Activated CD4-positive, alpha-beta memory T cell treated with anti-CD3 and anti-CD28 coated beads for 36 hours (primary cell): ENCODE measurements at places on chromosomes 11 and 22. TPM values are rescaled to one million over a fixed set of nuclear protein-coding genes. Genes with fewer than 3 reads are reported as not detected.

DNA sequence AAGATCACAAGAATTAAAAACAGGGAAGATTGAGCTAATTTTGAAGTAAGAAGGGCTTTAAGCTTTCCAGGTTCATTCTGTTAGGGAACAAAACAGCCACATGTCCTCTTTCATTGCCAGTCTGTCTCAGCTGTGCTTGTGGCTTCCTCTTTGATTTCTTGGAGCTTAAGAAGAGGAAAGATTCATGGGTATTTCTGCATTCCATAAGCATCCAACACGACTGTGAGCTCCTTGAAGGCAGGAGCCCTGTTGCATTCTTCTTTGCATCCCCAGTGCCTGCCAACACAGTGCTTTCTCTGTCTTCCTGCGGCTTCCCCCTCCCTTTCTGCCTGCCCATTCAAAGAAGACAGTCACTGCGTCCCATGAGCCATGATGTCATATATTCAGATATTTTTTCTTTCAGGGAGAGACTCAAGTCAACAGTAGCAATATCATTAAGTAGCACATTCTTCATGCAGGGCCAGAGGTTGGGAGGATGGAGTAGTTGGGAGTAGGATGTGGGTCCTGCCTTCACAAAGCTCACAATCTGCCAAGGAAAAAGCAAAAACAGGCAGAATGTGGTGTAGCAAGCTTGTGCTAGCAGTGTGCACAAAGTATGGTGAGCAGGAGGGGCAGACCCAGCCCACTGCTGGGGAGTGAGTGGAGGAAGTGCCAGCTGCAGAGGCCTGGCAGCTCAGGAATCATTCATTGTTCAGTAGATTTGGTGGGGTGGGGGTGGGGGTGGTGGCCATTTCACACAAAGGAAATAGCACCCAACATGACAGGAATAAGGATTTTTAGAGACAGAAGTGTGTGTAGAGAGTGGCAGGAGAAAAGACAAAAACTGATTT lies 162.1 kb upstream of the RASSF10 start:
- no peak for DNase-seq

DNA sequence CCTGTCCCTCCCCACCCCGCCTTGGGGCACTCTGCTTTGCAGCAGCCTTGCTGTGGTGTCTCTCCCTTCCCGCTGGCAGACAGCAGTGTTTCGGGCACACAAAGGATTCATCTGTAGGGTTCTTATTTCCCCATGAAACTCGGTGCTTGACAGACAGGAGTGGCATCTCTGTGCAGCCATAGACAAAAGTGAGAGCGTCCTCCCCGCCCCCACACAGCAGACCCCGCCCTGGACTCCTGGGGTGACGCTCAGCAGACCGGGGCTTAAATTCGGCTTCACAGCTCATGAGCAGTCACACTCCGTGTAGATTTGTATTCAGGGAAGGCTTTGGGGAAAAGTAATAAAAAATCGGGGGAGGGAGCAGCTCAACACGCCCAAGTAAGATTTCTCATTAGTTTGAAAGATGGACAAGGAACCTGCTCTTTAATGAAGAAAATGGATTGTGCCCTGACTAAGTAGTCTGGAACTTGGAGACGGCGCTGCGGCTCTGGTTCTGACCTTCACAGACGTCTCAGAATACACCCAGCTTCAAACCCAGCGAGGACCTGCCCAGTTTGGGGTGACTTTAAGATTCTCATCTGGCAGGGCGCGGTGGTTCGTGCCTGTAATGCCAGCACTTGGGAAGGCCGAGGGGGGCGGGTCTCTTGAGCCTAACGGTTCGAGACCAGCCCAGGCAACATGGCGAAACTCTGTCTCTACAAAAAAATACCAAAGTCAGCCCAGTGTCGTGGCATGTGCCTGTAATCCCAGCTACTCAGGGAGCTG lies 136.0 kb downstream of the CACNA1I start:
- no peak for DNase-seq

- DNase-seq: no peak
These were observed 18.1 kb upstream of the CADM1 start for GRCh38 chr11:115522302-115522701.

DNA sequence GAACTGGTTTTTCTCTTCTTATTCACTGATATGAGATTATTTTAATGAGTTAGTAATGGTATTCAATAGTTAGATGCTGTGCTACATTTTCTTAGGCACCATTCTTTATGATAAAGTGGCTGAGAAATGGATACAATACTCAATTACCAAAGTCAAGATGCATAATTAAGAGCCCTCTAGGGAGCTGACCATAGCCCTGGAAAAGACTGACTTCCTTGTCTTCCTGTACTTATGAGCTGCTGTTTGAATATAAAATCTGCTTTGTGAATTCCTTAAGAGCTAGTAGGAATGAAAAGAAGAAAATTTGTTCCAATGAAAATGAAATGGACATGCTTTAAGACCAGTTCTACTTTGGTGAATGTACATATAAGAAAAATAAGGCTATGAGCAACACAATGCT lies 452.3 kb downstream of the KCNA4 start:
- no peak for DNase-seq

- DNase-seq: no peak
These were observed 558.7 kb downstream of the INSC start for GRCh38 chr11:15673408-15673831.

DNA sequence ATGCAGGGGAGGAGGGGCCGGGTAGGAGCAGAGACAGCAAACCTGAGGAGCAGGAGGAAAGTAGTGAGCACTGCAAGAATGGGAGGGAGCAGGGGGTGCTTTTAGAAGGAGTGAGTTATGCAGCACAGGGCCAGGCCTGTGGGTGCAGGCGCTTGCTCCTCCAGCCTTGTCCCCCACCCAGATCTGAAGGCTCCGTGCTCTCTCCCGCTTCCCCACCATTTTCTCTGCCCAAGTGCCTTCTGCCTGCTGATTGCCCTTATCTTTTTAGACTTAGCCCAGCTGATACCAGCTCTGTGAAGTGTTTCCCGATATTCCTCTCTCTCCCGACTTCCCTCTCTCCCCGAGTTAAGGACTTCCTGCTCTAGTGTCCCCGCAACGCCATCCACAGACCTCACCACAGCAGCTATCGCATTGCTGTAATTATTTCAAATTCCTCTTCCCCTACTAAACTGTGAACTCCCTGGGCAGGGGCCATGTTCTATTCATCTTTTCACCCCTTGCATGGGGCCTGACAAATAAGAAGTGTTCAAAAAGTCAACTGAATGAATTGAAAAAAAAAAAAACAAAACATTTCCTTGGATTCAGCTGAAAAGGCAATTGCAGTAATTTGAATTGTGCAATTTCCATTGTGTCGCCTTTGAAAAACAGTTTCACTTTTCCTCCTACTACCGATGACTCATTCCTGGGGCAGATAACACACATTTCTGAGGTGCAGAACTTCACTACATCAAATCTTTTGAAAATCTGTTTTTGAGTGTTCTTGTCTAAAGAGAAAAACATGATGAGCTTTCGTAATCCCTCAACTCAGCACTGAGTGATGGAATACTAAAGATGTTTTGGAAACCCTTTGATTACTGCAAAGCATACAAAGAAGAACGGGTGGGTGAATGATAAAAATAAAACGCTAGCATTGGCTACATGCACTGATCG lies 69.7 kb upstream of the BMAL1 start:
- peak; percentile 32 for DNase-seq

PDGFB gene
- total RNA-seq: 13.3 TPM

FAM181B gene
- total RNA-seq: 0.05 TPM

CRYBB2 gene
- not detected for total RNA-seq

RAB1B gene
- total RNA-seq: 124 TPM

CASP1 gene
- total RNA-seq: 37.1 TPM
